ENCODE measurements at places on chromosomes 1 and 21. TPM values are rescaled to one million over a fixed set of nuclear protein-coding genes. Genes with fewer than 3 reads are reported as not detected.

The OR6K6 gene
- not detected for total RNA-seq

The C2CD2 gene
- 19.5 TPM for total RNA-seq

The KRTAP11-1 gene
- not detected for total RNA-seq

DNA sequence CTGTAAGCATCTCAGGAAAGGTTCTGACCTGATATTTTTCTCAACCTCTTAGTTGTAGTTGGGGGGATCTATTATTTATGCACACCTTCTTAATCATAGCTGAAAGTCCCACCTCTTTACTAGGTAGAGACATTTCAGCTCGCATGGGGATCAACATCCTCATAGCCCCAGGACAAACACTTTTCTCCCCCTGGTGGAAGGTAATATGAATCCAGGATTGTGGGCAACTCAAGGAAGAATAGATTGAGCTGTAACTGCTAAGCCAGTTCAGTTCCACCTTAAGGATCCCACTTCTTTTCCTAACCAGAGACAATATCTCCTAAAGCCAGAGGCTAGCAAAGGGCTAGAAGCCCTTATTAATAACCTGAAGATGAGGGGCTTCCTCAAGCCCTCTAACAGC, 25.4 kb upstream of the SMYD3 start:
- DNase-seq = no peak

DNA sequence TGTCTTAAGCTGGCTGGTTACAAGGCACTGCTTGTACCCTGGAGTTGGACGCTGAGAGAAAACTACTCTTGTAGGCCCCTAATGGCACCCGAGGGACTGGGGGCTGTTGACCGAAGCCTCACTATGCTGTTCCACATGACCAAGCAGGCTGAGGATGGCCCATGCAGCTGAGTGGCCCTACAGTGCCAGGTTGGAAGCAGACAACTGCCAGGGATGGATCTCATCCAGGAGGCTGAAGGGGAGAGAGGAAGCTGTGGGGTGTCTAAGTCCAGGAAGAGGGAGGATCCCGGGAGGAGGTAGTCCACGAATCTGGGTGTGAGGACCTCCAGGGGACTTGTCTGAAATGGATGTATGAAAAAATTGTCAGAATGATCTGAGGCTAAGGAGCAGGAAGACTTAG, 45.8 kb downstream of the FOXD2 start:
- DNase-seq = no peak

- no peak for DNase-seq
Measured at GRCh38 chr1:222234351-222234750, 313.6 kb downstream of the HHIPL2 start.

DNA sequence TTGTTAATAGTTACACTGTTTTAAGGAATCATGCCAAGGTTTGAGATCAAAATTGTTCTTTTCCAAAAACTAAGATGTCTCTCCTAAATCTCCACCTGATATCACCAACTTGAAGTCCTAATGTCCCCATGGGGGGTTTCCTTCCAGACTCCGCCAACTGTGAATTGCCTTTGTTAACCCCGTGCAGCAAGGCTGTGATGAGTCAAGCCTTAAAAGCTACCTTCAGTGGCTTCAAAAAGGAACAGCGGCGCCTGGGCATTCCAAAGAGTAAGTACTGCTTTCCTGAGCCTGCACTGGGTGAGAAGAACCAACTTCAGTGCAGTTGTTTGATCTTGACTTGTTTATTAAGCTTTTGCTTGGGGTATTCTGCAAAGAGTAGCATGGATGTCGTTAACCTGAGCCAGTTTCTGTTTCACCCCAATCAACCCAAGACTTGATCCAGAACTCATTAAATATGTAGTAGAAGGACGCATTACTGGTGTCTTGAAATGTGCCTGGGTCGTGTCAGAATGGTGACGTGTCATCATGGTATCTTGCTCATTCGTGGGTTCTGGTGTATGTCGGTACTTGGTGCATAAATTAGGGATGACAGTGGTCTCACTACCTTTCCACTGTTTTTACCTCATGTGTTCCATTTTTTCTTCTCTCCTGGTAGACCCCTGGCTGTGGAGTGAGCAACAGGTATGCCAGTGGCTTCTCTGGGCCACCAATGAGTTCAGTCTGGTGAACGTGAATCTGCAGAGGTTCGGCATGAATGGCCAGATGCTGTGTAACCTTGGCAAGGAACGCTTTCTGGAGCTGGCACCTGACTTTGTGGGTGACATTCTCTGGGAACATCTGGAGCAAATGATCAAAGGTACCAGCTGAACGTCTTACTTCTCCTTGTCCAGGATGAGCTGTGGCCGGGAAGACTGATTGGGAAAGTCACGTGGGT, 8.7 kb downstream of the ETS2 start:
- DNase-seq = no peak
